ENCODE measurements at places on chromosomes 7 and 10.
A peak's percentile ranks its signal among the peaks of the same experiment; 100 is the strongest.

DNA sequence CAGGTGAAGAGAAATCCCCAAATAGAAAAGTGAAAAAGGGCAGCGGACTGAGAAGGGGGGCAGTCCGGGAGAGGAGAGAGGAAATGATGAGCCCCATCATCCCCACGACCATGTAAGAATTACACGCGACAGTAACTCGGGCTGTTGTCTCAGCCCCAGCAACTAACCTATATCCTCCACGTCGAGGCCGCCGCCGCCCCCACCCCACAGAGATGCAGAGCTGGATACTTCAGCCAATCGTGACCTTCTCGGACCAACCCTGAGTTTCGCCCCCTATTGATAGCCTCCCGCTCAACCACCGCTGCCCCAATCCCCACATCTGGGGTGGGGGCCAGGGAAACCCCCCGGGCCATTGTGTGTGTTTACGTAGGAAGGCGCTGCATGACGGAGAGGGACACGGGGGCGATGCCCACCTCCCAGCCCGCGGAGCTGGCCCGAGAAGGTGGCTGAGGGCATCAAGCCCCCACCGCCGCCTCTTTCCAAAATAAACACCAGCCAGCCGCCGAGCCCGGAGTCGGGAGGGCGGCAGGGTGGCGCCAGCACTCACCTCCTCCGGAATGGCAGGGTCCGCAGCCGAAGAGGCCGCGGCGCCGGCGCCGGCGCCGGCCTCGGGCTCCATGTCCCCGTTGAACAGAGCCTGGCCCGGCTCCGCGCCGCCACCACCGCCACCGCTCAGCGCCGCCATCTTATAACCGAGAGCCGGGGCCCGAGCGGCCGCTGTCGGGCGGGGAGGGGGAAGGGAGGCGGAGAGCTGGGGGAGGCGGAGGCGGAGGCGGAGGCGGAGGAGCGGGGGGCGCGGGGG is 509 bp downstream of the BRAF start:
- no peak overlapping the region for H3K4me3 ChIP-seq
- H3K27ac ChIP-seq, result no peak overlapping the region
- DNase-seq, result peak; percentile 72
- H3K4me1 ChIP-seq, result peaks cover 8% of the 10 kb centered on the region
- H3K27me3 ChIP-seq, result no peaks in the 10 kb centered on the region

DNA sequence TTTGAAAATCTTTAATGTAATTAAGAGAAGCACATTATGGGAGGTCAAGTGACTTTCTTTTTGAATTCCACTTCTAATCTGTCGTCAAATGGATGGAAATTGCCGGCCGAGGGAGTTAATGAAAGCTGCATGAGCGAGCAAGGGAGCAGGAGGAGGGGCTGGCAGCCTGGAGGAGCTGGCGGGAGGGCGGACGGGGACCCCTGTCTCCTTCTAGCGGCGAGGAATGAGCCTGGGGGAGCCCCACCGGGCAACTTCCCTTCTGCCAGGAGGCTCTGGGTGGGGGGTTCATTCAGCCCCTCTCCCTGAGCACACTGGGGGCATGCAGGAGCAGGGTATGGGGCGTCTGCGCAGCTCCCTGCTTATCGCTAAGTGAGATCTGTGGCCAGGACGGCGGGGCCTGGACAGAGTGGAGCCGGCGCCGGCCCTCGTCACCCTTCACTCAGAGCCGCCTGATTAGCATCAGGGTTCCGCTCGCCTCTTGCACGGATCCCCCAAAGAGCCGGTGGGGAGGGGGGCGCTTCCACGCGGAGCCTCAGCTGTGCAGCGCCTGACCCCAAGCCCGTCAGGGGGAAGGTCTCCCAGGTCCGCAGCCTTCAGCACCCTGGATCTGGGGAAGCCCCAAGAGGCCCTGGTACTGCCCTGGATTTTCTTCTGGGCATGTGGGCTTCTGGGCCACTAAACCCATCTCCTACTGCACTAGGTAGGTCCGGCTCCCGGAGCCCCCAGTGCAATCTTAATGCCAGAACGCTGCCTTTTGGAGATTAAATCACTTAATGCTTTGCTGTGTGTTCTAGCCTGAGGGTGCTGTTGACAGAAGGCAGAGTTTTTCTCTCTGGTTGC is 680.8 kb downstream of the LRMDA start:
- H3K4me3 ChIP-seq, result no peak overlapping the region
- no peaks in the 10 kb centered on the region for H3K27me3 ChIP-seq
- no peak overlapping the region for H3K27ac ChIP-seq
- H3K36me3 ChIP-seq, result no peaks in the 10 kb centered on the region
- no peak for DNase-seq

GRCh38 chr10:91689731-91690168 is 56.9 kb upstream of the PPP1R3C start:
- DNase-seq, result no peak
- peaks cover 6% of the 10 kb centered on the region for H3K27me3 ChIP-seq
- no peaks in the 10 kb centered on the region for H3K36me3 ChIP-seq
- H3K27ac ChIP-seq, result no peak overlapping the region
- H3K4me1 ChIP-seq, result peaks cover 5% of the 10 kb centered on the region
- no peak overlapping the region for H3K4me3 ChIP-seq

DNA sequence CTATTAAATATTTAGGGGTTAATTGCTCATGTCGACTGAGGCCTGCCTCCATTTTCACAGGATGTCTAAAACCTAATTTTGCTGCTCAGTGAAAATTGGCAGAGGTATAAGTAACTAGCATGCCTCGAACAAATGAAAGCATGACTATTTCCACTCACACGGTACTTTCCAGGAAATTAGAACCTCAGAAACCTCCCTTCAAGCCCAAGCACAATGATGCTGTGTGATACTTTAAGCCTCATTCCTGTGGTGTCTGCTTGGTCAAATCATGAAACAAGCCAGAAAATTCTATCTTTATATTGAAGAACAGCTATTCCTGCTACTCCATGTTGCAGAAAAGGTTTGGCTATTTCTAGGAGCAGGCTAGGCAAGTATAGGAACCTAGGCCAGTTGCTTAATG is 203.0 kb downstream of the SORCS3 start:
- H3K36me3 ChIP-seq, result no peaks in the 10 kb centered on the region
- H3K27me3 ChIP-seq, result no peaks in the 10 kb centered on the region
- H3K4me3 ChIP-seq, result no peak overlapping the region
- no peak for DNase-seq

- DNase-seq, result no peak
- H3K4me1 ChIP-seq, result no peaks in the 10 kb centered on the region
- no peaks in the 10 kb centered on the region for H3K27me3 ChIP-seq
- H3K4me3 ChIP-seq, result no peak overlapping the region
These were observed 214.1 kb downstream of the ADARB2 start for GRCh38 chr10:1523221-1523620.
